ENCODE measurements at places on chromosomes 1 and 21. TPM values are rescaled to one million over a fixed set of nuclear protein-coding genes. Genes with fewer than 3 reads are reported as not detected.

- no peak for DNase-seq
These were observed 15.6 kb upstream of the KCNJ15 start for GRCh38 chr21:38241029-38241740.

REN gene
- not detected for total RNA-seq

LHX4 gene
- total RNA-seq = 0.72 TPM

SPTA1 gene
- total RNA-seq = 3.9 TPM

- DNase-seq = no peak
These were observed 14.6 kb upstream of the C1orf159 start for GRCh38 chr1:1130206-1131120.

DNA sequence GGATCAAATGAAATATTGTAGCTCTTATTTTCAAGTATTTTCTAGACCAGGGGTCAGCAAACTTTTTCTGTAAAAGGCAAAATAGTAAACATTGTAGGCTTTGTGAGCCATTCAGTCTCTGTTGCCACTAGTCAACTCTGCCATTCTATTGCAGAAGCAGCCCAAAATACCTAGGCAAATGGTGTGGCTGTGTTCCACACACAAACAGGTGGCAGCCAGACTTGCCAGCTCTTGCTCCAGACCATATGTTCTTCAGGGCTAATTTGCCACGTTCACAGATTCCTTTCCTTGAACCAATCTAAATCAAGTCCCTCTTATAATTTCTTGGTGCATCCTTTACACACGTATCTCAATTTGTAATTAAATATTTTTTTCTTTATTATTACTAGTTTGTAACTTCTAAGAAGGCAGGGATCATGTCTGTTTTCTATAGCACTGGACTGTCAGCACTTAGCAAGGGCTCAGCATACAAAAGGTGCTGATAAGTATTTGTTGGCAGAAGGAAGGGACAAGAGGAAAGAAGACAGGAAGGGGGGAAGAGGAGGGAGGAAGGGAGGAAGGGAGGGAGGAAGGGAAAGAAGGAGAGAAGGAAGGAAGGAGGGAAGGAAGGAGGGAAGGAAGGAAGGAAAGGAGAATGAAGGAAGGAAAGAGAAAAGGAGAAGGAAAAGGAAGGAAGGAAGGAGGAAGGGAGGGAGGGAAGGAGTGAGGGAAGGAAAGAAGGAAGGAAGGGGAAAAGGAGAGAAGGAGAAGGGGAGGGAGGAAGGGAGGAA lies 106.5 kb upstream of the EDEM3 start:
- DNase-seq = no peak
